ENCODE measurements at places on chromosomes 2 and 18.
A peak's percentile ranks its signal among the peaks of the same experiment; 100 is the strongest.

DNA sequence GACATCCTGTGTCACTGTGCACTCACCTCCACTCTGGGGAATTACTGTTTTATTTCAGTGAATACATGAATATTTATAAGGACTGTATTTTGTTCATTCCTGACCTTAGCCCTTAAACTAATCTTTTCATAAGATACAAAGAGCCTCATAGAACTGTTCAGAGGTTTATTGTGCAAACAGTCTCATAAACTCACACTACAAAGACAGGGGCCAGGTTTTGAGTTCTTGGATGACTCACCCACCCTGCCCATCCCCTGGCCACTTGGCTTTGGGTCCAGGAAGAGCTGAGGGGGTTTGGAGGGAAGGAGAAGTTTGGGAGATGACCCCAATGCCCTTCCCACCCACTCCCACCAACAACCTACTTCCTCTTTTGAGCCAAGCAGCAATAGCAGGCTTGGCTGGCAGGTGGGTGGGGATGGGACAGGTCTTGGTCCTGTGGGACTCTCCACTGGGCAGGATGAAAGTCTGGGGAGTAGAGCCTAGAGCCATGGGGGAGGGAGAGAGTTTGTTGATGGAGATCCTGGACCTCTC is 43.1 kb upstream of the IL1R2 start:
- no peak for DNase-seq

DNA sequence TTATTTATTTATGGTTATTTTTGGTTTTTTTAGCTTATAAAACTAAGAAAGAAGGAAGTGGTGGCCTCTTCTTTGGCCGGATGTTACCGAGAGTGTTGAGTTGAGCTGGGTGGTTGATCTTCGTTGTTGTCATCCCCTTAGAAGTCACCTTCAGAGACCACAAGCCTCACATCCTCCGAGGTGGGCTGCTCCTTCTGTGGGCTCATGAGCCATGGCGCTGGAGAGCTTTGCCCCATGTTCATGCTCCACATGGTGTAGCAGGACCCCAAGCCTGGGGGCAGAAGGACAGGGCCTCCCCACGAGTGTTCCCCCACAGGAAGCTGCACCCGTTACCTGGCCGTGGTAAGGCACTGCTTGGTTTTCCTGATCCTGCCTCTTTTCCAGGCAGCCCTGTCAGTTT is 23.4 kb downstream of the SNTG2 start:
- DNase-seq = no peak

GRCh38 chr2:54947136-54947535 is 103.1 kb downstream of the RTN4 start:
- no peak for DNase-seq

DNA sequence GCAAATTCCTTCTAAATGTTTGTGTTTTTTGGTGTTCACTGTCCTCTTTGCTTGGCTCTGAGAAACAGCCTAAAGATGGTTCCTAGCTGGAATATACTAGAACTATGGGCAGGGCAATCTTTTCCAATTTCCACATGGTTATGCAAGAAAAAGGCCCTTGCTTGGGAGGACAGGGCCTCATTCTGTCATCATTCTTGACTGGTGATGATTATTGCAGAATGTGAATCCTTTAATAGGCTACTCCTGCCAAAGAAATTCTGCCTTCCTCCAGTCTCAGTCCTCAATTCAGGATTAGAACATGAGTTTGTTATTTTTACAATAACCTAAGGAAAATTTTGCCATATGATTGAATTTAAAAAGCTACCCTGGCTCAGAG is 218.7 kb downstream of the HNMT start:
- DNase-seq = no peak

DNA sequence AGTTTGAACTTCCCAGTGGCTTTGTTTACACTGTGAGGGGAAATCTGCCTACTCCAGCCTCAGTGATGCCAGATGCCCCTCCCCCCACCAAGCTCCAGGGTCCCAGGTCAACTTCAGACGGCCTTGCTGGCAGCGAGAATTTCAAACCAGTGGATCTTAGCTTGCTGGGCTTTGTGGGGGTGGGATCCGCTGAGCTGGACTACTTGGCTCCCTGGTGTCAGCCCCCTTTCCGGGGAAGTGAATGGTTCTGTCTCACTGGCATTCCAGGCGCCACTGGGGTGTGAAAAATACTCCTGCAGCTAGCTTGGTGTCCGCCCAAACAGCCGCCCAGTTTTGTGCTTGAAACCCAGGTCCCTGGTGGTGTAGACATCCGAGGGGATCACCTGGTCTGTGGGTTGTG is 70.0 kb upstream of the NEUROD1 start:
- no peak for DNase-seq

- no peak for DNase-seq
Measured at GRCh38 chr2:65379223-65379622, 53.2 kb downstream of the SPRED2 start.

- no peak for DNase-seq
Measured at GRCh38 chr2:74053959-74054715, 69.4 kb downstream of the TET3 start.

- no peak for DNase-seq
Measured at GRCh38 chr2:166314022-166314759, 61.6 kb downstream of the SCN9A start.

DNA sequence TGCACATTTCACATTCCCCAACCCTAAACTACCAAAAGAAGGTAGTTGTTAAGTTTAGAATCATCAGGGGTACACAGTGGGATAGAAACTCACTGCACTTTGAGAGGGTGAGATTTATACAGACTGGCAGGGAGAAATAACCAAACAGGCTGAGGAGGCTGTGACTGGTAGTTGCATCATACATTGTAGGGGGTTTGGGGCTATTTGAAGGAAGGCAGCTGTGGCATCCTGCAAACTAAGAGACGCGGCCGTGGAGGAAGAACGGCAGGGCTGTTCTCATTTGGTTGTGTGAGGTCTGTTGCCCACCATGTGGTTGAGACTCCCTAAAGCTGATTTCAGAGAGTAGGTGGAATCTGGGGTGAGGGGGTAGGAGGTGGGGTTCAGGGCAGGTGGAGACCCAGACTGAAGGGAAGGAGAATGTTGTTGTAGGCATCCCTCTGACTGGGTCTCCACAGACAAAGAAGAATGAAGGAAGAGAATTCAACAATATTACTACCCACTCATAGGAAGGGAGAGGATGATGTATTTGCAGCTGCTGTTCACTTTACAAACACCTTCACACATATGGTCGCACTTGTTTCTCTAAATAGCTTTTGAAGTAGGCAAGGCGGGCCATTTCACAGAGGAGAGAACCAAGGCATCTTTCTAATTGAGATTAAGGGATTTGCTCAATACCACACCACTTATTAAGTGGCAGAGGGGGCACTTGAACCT is 170.9 kb upstream of the SIX2 start:
- DNase-seq = no peak

DNA sequence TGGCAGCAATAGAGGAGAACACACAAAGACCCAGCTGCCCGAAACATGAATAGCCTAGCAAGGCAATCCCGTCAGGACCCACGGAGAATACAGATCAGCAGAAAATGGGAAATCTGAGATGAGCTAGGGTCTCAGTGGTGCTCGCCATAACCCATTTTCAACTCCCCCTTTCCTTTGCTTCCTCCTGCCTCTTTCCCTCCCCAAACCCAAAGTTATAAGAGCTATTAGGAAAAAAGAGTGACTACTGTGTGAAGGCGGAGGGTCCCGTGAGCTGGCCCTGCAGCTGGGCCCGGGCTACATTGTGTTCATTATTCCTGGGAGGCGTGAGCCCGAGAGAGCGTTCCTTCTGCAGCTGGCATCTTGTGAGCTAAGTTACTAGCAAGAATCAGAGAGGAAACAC is 118.4 kb downstream of the PID1 start:
- DNase-seq = no peak

GRCh38 chr2:217727801-217728200 is 275.0 kb downstream of the TNS1 start:
- DNase-seq = no peak

DNA sequence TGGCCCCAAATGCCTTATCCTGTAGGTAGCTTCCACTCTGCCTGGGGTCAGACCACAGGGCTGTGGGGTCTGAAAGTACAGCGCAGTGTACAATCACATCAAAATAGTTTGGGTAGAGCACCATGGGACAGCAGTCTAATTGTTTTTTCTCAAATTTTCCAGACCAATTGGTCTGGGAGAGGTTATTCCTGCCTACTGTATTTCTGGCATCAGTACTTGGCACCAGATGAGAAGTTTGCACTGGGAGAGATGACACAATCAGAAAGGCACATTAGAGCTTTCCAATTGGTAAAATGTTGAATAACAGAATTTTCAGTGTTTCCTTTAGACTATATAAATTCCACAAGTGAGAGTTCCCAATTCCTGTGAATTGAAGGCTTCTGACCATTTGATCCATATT is 30.9 kb upstream of the LRRTM1 start:
- DNase-seq = no peak

DNA sequence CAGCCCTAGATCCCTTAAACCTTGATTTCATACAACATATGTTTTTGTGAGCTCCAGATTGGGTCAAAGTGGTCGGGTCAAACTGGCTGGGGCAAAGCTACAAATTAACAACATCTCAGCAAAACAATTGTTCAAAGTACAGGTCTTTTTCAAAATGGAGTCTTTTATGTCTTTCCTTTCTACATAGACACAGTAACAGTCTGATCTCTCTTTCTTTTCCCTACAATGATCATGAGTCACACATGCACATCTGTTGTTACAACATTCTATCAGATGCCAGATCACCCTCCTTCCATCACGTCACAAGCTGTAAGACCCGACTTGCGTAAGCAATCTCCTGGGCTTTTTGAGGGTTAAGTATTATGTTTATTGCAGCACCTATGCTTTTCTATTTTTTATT is 55.1 kb downstream of the RHOB start:
- no peak for DNase-seq

DNA sequence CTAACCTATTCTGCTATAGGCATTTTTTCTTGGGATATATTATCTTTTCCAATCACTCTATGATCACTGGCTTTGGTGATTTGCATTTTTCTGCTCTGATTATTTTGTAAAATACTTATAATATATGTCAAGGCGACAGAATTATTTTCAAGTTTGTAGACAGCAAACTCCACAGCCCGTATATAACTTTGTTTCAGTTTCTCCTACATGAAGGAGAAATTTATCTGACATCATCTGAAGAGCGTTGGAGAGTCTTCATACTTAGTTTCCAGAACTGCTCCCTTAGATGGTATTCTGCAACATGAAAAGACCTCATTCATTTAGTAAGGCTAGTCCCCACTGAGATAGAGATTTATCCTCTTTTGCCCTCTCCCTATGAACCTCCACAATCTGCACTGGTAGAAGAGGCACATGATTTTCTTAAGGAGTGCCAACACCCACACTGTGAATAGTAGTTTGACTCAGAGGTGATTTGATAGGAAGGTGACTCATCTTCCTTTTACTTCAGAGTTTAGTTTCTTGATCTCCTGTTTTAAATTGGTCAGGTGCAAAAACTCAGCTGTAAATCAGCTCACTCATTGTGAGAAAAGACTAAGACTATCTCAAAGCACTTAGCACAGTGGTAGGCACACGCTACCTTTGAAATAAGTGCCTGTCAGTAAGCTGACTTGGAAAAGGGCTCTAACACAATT is 1848.6 kb upstream of the CELF4 start:
- peak; percentile 5 for DNase-seq

DNA sequence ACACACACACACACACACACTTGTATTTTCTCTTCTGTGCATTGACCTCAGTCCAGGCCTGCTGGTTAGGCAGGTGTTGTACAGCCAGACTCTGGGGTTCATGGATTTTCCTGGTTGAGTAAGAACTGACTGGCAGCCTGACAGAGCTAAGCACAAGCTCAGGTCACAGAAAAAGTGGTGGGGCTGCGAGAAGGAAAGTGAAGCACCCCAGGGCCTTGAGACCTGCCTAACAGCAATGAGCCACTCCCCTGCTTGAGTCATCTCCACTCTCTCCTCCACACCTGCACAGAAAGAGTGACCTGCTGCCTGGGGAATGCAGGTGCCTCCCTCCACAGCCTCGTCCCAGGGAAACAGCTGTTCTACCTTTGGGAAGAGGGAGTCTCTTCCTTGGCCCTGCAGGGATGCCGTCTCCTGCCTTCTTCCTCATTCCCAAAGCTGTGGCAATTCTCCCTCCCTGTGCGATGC is 91.4 kb upstream of the LGALSL start:
- no peak for DNase-seq

- no peak for DNase-seq
Measured at GRCh38 chr2:135096665-135097446, 44.8 kb downstream of the RAB3GAP1 start.

GRCh38 chr18:62460851-62461300 is 61.9 kb upstream of the ZCCHC2 start:
- DNase-seq = no peak

- DNase-seq = no peak
Measured at GRCh38 chr18:66867653-66868052, 263.8 kb upstream of the CDH19 start.

DNA sequence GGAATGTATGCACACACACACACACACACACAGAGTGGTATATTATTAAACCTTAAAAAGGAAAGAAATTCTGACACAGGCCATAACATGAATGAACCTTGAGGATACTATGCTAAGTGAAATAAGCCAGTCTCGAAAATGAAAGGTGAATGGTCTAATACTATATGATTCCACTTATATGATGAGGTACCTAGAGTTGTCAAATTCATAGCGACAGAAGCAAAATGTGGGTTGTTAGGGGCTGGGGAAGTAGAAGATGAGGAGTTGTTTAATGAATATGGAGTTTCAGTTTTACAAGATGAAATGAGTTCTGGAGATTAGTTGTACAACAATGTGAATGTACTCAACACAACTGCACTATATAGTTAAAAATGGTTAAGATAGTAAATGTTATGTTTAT is 118.1 kb downstream of the ABCA12 start:
- no peak for DNase-seq

DNA sequence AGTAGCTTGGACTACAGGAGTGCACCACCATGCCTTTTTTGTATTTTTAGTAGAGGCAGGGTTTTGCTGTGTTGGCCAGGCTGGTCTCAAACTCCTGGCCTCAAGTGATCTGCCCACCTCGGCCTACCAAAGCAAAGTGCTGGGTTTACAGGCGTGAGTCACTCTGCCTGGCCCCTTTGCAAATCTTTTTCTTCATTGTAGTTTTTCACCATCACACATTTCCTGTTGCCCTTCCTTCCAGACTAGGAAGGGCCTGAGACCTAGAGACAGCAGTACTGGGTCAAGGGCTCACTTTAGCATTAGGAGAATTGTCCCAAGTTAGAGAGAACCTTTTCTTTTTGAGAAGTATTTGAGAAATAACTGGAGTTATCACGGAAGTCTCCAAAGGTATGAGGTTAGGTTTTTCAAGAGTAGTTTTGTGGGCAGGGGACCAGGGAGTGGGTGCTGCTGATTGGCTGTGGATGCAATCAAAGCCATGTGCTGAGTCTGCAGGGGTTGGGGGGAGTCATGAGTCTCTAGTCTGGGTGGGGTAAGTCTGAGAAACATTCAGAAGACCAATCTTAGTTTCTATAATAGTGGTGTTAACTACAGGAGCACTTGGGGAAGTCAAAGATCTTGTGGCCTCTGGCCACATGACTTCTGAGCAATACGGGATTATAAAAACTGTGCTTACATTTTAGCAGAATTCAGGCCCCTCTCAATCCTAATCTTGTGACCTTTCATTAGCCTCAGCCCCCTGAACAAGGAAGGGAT is 23.7 kb downstream of the B3GNT2 start:
- DNase-seq = no peak

GRCh38 chr2:40488927-40489677 is 37.2 kb upstream of the SLC8A1 start:
- DNase-seq = no peak

GRCh38 chr2:1808981-1809422 is 64.7 kb upstream of the PXDN start:
- DNase-seq = no peak

GRCh38 chr18:63208676-63209075 is 110.9 kb downstream of the BCL2 start:
- DNase-seq = no peak
